ENCODE measurements at places on chromosomes 3 and 15.

GRCh38 chr3:132321304-132321703 lies 4.1 kb downstream of the ACP3 start:
- H3K4me1 ChIP-seq: no peaks in the 10 kb centered on the region
- H3K4me3 ChIP-seq: no peak overlapping the region
- no peaks in the 10 kb centered on the region for H3K36me3 ChIP-seq

GRCh38 chr3:120798346-120798745 lies 55.8 kb downstream of the GTF2E1 start:
- H3K4me3 ChIP-seq: no peak overlapping the region
- H3K27me3 ChIP-seq: no peaks in the 10 kb centered on the region
- H3K4me1 ChIP-seq: peaks cover 7% of the 10 kb centered on the region
- H3K27ac ChIP-seq: no peak overlapping the region

DNA sequence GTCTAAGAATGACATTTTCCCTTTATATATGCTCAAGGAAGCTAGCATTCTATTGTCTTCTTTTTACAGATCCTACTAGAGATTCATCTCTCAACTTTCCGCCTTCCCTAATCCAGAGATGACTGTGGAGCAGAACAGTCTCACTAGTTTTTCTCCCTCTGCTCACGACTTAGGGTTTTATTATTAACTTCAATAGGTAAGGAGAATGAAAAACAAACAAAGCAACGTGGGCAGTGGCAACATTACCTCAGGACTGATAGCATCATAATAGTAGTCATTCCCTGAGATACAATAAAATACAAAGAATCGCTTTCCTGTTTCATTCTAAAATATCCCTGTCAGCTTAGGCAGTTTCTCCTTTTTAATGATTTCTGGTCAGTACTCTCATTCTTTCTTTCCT lies 154.3 kb upstream of the PLAAT1 start:
- no peaks in the 10 kb centered on the region for H3K36me3 ChIP-seq
- H3K27me3 ChIP-seq: no peaks in the 10 kb centered on the region
- no peak overlapping the region for H3K27ac ChIP-seq
- no peak overlapping the region for H3K4me3 ChIP-seq
- no peak for DNase-seq

DNA sequence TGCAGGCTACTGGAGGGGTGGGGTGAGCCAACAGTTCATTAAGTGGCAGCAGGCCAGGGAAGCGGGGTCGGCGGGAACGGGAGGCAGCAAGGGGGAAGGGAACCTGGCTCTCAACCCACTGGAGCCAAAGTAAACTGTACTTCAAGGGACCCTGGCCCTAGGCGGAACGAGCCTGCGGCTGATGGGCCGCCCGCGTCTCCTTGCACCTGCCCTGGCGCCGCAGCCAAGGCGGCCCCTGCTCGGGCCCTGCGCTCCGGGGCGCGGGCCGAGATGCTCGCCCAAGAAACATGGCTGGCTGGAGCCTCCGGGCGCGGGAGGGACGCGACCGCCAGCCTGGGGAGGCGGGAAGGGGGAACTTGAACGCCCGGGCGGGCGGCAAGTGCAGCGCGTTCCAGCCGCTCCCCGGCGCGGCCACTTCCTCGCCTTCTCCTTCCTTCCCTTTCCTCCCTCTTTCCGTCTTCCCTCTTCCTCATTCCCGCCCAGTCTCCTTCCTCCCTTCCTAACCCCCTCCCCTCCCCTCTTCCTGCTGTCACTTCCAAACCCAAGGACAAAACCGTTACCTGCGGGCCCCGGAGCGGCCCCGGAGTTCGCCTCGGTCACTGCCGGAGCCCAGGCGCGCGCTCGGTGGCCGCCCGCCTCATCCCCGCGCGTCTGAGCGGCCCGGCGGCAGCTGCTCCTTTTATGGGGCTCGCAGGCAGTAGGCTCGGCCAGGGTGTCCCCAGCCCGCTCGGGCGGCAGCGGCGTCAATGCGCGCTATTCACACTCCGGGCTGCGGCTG lies 489.7 kb downstream of the MAGI1 start:
- H3K4me1 ChIP-seq: peaks cover 9% of the 10 kb centered on the region
- H3K27ac ChIP-seq: no peak overlapping the region
- H3K36me3 ChIP-seq: no peaks in the 10 kb centered on the region
- peak overlapping the region; percentile 68 for H3K4me3 ChIP-seq
- DNase-seq: no peak

DNA sequence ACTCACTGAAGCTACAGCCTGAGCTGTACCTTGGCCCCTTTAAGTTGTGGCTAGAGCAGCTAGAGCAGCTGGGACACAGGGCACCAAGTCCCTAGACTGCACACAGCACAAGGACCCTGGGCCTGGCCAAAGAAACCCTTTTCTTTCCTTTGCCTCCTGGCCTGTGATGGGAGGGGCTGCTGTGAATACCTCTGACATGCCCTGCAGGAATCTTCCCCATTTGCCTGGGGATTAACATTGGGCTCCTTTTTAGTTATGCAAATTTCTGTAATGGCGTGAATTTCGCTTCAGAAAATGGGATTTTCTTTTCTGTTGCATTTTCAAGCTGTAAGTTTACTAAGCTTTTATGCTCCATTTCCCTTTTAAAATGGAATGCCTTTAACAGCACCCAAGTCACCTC lies 611.2 kb upstream of the ARPP21 start:
- no peaks in the 10 kb centered on the region for H3K27me3 ChIP-seq
- DNase-seq: no peak
- H3K27ac ChIP-seq: no peak overlapping the region

- peak overlapping the region; percentile 76 for H3K4me3 ChIP-seq
- no peak for DNase-seq
- H3K27ac ChIP-seq: peak overlapping the region; percentile 99
- no peaks in the 10 kb centered on the region for H3K36me3 ChIP-seq
- H3K4me1 ChIP-seq: peaks cover 22% of the 10 kb centered on the region
Measured at GRCh38 chr15:101652786-101653430, 727 bp upstream of the TM2D3 start.

GRCh38 chr3:63937661-63938651 lies 25.8 kb upstream of the SCAANT1 start:
- H3K27me3 ChIP-seq: no peaks in the 10 kb centered on the region
- no peak for DNase-seq

DNA sequence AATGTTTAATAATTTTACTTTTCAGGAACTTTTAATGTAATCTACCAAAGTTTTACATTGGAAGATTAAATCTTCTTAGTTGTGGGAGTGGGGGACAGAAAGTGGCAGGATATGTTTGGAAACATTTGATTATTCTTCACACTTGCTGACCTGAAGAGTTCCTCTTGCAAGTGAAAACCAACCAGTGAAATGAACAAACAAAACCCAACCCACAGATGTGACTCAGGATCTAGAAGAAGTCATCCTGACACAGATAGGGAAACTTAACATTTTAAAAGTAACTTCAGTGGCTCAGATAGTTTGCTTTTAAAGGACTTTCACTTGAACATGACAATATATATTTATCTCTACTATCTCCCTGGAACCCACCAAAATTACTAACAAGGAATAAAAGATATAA lies 55.4 kb downstream of the ASTE1 start:
- no peaks in the 10 kb centered on the region for H3K27me3 ChIP-seq
- no peak overlapping the region for H3K4me3 ChIP-seq
- H3K36me3 ChIP-seq: peaks cover 42% of the 10 kb centered on the region
- no peak for DNase-seq
- no peaks in the 10 kb centered on the region for H3K4me1 ChIP-seq

GRCh38 chr3:129587566-129588210 lies 18.8 kb downstream of the PLXND1 start:
- no peaks in the 10 kb centered on the region for H3K36me3 ChIP-seq
- H3K27me3 ChIP-seq: no peaks in the 10 kb centered on the region
- H3K4me1 ChIP-seq: peaks cover 26% of the 10 kb centered on the region

- DNase-seq: no peak
- H3K4me1 ChIP-seq: no peaks in the 10 kb centered on the region
- H3K27ac ChIP-seq: no peak overlapping the region
- no peaks in the 10 kb centered on the region for H3K36me3 ChIP-seq
- H3K4me3 ChIP-seq: no peak overlapping the region
Measured at GRCh38 chr3:196208942-196209695, 2.1 kb downstream of the ZDHHC19 start.

- H3K4me1 ChIP-seq: no peaks in the 10 kb centered on the region
- H3K4me3 ChIP-seq: no peak overlapping the region
- H3K27me3 ChIP-seq: no peaks in the 10 kb centered on the region
- DNase-seq: no peak
Measured at GRCh38 chr3:53936347-53936746, 44.7 kb upstream of the SELENOK start.

- H3K27me3 ChIP-seq: no peaks in the 10 kb centered on the region
- no peak for DNase-seq
- no peaks in the 10 kb centered on the region for H3K4me1 ChIP-seq
- H3K27ac ChIP-seq: no peak overlapping the region
Measured at GRCh38 chr3:123286308-123287023, 84.7 kb downstream of the SEC22A start.

DNA sequence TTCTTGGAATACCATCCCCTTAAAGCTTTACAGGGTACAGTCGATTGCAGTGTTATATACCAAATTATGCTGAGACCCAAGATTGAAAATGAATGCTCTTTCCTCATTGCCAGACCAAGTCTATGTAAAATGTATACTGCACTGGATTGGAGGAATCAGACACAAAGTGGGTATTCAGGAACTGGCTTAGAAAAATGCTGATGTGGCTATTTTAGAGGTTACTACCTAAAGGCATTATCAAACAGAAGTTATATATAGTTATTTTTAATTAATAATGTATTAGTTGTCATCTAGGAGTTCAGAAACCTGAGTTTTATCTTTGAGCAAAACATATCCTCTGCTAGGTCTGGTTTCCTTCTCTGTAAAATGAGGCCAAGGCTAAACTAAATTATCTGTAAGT lies 3.6 kb upstream of the SPG21 start:
- H3K27me3 ChIP-seq: no peaks in the 10 kb centered on the region
- DNase-seq: no peak
- H3K36me3 ChIP-seq: no peaks in the 10 kb centered on the region

- no peaks in the 10 kb centered on the region for H3K27me3 ChIP-seq
- no peak for DNase-seq
- H3K27ac ChIP-seq: no peak overlapping the region
- H3K4me1 ChIP-seq: no peaks in the 10 kb centered on the region
- no peak overlapping the region for H3K4me3 ChIP-seq
- H3K36me3 ChIP-seq: no peaks in the 10 kb centered on the region
Measured at GRCh38 chr15:23760024-23760423, 72.9 kb upstream of the NDN start.

DNA sequence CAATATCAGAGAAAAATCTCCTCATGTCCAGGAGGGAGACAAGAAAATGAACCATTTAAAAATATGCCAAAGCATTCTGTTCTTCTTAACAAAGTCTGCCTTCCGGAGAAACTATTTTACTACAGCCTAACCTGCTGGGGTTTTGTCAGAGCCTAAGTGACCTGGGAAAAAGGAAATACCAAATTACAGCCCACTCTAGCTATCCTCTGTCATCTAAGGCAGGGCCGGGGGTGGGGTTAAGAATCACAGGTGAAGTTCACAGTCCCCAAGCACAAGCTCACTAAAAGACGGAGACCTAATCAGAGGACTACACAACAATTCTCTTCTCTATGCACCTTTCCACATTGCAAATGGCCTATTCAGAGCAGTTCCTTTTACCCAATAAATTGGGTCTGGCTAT lies 116.6 kb downstream of the TRIM42 start:
- DNase-seq: no peak
- H3K4me1 ChIP-seq: no peaks in the 10 kb centered on the region
- H3K36me3 ChIP-seq: no peaks in the 10 kb centered on the region
- H3K4me3 ChIP-seq: no peak overlapping the region
- no peak overlapping the region for H3K27ac ChIP-seq

GRCh38 chr3:155407331-155407730 lies 113.8 kb upstream of the STRIT1 start:
- H3K4me1 ChIP-seq: no peaks in the 10 kb centered on the region
- H3K27ac ChIP-seq: no peak overlapping the region
- no peaks in the 10 kb centered on the region for H3K27me3 ChIP-seq
- no peak overlapping the region for H3K4me3 ChIP-seq
- no peak for DNase-seq
- no peaks in the 10 kb centered on the region for H3K36me3 ChIP-seq

DNA sequence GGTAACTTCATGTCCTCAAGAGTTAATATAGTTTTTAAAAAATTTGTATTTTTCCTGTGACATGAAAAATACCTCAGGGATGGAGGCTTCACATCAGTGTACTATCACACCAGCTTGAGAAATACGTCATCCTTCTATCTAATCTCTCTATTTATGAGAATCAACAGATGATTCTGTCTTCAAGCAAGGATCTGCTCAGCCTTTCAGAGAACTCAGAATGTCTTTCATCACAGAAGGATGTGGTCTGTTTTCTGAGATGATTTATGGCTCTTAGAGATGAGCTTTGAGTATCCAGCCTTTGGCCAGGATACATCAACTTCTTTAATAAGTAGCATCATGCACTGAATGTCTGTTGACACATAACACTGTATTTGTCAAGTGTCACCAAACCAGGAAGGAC lies 193.9 kb downstream of the DTWD1 start:
- no peak overlapping the region for H3K27ac ChIP-seq
- H3K4me1 ChIP-seq: no peaks in the 10 kb centered on the region
- no peak for DNase-seq
- no peaks in the 10 kb centered on the region for H3K27me3 ChIP-seq
